Ecto neural progenitor cell (in vitro differentiated cells): ENCODE measurements at places on chromosomes 2 and 18.

GRCh38 chr18:70659036-70659925 is 370.4 kb downstream of the SOCS6 start:
- DNase-seq, result no peak

DNA sequence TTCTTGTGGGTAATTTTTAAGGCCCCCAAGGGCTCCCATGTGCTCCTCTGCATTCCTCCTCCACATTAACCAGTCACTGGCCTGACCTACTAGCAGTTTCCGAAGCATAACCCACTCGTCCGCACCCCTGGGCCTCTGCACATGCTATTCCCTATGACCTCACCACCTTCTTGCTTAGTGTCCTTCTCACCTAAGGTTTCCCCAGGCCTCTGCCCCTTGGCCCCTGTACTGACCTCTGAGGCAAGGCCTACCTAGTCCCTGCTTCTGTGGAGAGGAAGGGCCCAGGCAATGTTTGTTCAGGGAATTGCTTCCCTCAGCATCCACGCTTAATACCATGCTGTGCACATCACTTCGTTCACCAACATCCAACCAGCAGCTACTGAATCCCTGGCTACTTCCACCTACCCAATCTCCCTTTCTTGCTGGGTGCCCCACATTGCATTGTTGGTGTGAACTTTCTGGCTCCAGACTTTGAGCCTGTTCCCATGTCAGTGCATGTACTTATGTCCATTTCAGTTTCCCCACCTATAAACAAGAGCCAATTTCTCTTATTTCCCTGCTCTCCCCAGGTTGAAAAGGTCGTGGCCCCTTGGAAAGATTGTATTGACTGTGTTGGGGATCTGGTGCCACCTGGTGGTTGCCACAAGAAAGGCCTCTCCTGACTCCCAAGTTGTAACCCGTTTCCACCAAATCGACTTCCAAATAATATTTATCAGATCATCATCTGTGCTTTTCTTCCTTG is 19.2 kb upstream of the TMEM177 start:
- no peak for DNase-seq

DNA sequence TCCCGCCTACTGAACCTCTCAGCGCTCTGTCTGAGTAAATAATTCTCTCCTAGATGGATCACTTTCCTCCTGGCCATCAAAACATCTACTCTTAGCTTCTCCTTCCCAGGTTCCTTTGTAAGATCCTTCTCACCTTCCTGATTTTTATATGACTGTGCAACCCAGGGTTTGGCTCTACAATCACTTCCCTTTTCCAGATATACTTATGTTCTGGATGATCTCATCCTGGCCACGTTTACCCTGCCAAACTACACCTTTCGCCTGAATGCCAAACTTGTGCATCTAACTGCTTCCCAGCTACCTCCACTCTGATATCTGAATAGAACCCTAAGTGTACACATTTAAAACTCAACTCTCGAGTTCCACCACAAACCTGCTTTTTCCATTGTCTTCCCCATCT is 290.5 kb upstream of the REV1 start:
- no peak for DNase-seq

- DNase-seq, result no peak
Measured at GRCh38 chr18:55912919-55913318, 324.9 kb upstream of the TCF4 start.

- DNase-seq, result no peak
Measured at GRCh38 chr2:196163285-196163684, 8.1 kb downstream of the STK17B start.

DNA sequence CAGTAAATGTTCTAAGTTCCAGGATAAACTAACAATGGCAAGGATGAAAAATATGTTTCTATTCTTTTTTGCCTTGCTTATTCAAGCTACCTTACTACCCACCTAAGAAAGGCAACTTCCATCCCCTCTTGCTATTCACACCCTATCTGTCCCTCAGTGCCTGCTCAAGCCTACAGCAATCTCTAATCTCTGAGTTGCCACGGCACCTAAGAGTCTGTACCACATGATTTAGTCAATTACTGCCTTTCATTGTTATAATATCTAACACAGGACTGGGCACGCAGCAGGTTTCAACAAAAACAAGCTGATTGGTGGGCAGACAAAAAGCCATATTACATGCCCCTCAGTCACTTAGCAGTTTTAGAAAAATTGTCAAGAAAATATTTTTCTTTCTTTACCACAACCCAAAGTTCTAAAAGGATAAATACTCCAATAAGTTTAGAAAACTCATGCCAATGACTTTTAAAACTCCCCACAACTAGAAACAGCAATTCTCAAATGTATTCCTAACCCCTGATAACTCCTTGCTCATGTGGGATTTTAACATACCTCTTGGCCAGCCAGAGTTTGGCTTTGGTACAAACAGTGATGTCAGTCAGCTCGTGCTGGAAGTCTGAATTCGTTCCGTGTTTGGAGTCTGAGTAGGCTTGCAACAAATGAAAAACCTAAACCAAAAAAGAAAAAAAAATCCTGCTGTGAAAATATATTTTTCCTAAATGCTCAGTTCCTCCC is 117.3 kb upstream of the ZFP36L2 start:
- DNase-seq, result no peak

- DNase-seq, result no peak
Measured at GRCh38 chr18:75714766-75715165, 287.3 kb upstream of the SMIM21 start.

- DNase-seq, result no peak
Measured at GRCh38 chr2:99425022-99425421, 64.8 kb downstream of the REV1 start.
